Nephron progenitor cell (in vitro differentiated cells): ENCODE measurements at places on chromosomes 3 and 15.

GRCh38 chr3:14130707-14131106, 5.9 kb downstream of the TMEM43 start:
- DNase-seq, result no peak

- DNase-seq, result no peak
These were observed 12.6 kb upstream of the SHISA5 start for GRCh38 chr3:48516571-48516970.

GRCh38 chr15:71883447-71883846, 73.1 kb downstream of the NR2E3 start:
- no peak for DNase-seq

DNA sequence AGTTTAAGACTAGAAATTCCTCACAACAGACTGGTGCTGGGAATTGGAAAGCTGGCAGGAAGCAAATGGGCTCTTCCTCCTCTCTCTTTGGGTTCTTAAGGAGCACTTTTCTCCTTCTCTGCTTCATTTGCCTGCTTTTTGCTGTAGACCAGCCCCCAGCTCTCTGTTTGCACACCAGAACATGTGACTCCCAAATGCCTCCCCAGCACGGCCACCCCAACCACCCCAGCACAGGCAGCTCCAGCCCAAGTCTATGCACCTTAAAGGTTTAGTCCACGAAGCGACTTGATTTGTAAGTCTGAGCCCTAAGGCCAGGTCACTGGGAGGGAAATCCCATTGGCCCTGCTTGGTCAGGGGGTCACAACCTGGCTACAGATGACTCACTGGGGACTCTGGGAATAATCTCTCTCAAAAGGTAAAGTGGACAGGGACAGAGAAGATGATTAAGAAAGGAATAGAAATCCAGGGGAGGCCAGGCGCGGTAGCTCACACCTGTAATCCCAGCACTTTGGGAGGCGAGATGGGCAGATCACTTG, 377.8 kb upstream of the PROK2 start:
- no peak for DNase-seq

GRCh38 chr3:44926921-44927320, 49.1 kb downstream of the ZDHHC3 start:
- no peak for DNase-seq

GRCh38 chr3:186476541-186476940, 67.6 kb downstream of the CRYGS start:
- no peak for DNase-seq

DNA sequence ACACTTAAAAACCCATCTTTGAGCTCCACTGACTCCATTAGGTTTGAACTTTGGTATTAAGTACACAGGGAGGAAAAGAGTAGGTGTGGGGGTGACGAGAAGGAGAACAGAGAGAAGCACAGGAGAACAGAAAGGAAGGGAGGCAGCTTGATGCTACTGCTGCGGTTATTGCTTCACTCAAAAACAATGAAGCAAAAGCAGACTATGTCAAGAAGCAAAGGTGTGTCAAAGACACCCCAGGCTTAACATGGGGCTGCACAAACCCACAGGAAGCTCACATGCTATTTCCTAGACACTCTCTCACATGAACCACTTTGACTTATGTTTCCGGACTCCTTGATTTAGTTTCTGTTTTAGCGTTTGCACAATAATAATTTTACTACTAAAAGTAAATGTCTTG, 961.0 kb upstream of the CFAP20DC start:
- no peak for DNase-seq

DNA sequence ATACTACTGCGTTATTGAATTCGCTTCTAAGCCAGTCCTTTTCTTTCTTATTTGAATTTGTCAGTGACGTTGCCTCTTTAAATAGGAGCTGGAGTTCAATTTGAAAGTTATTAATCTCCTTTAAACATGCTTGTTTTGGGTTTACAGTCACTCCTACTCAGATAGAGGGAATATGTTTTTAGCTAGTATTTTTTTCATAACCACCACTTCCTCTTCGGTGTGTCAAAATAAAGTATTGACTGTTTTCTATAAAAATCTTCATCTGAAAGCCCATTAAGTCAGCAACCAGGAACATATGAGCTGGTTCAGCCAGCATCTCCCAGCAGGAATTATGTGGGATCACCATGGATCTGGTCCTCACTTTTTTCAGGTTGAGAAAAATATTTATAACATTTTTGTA, 772.9 kb downstream of the DIPK2A start:
- no peak for DNase-seq

DNA sequence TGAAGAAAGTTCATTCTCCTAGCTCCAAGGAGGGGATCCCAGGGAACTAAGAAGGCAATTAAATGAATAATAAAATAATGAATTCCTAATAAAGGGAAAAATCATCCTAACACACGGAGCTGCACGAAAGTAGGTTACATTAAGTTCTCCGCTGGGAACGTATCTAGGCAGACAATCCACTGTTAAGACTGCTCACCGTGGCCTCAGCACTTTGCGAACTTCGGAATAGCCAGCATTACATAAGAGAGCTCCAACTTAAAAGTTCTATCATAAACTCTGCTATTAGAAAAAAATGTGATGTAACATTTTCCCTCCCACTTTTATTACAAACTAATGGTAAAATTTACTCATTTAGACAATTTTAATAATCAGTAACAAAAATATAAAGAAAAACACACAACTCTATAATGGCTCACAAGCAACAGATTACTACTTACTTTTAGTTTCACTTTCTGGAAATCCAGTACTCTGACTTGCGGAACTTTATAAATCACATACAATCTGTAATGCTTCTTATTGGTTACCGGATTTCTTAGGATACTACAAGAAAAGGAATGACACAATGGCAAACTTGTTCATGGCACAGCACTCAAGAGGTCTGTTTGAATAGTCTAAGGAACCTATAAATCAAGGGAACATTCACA, 8.5 kb downstream of the SNRPA1 start:
- no peak for DNase-seq

DNA sequence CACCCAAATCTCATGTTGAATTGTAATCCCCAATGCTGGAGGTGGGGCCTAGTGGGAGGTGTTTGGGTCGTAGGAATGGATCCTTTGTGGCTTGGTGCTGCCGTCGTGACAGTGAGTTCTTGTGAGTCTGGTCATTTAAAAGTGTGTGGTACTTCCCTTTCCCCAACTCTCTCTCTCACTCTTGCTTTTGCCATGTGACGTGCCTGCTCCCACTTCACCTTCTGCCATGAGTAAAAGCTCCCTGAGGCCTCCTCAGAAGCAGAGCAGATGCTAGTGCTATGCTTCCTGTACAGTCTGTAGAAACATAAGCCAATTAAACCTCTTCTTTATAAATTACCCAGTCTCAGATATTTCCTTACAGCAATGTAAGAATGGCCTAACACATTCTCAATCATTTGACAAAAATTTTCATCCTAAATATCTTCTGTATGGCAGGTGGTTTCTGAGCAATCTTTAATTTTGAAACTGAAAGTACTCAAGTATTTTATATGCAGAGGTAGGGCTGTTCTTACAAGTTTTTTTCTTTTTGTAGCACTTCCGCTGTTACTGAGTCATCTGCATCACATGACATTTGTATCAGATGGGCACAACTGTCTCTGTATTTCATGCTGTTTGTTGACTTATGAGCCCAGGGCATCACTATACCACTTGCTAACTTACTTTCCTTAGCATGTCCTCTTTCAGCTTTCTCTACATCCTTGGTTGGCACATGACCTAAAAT, 8.8 kb downstream of the RPL39L start:
- no peak for DNase-seq

- no peak for DNase-seq
These were observed 68.2 kb upstream of the THRB start for GRCh38 chr3:24562895-24563294.
